ENCODE measurements at places on chromosomes 13 and 19.

- DNase-seq, result no peak
Measured at GRCh38 chr13:107518780-107519179, 696.6 kb downstream of the LIG4 start.

- no peak for DNase-seq
Measured at GRCh38 chr13:75102001-75102716, 379.8 kb downstream of the TBC1D4 start.

DNA sequence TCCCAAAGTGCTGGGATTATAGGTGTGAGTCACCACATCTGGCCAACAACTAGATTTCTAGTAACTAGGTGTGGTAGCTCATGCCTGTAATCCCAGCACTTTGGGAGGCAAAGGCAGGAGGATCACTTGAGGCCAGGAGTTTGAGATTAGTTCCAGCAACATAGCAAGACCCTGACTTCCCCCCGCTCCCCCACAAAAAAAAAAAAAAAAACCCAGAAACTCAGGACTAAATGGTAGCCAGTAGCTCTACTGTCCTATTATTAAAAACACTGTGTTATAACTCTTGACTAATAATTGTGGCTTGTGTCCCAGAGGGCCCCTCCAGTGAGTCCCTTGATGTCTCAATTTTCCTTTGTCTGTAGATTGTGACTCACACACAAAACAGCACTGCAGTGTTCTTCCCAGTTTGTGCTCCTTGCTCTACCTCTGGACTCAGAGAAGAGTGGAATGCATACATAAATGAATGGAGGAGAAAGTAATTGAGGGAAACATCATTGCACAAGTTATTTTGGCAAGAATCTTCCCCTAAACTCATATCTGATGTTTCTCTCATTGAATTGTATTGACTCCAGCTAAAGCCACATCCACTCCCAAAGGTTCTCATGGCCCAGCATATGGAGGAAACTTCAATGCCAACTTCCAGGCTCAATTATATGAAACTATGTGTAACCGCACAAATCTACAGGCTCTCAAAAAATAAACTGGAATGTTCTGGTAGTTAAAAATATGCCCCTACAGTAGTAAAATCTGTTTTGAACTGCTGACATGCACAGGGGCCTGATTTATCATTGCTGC lies 8.8 kb downstream of the TPT1 start:
- DNase-seq, result no peak

DNA sequence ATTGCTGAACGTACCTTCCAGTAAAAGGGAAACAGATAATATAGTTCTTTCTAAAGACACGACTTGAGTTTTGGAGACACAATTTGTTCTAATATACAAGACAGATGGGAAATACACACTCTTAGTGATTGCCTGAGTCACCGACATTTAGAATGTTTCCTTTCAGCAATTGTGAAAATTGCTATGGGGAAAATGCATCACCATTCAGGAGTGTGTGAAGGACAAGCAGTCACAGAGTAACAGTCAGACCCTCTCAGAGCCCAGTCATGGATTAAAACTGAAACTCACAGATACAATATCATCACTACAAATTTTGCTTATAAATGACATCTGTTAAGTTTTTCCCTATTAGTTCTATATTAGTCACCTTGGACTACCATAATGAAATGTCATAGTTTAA lies 286.1 kb downstream of the SPRY2 start:
- DNase-seq, result no peak

DNA sequence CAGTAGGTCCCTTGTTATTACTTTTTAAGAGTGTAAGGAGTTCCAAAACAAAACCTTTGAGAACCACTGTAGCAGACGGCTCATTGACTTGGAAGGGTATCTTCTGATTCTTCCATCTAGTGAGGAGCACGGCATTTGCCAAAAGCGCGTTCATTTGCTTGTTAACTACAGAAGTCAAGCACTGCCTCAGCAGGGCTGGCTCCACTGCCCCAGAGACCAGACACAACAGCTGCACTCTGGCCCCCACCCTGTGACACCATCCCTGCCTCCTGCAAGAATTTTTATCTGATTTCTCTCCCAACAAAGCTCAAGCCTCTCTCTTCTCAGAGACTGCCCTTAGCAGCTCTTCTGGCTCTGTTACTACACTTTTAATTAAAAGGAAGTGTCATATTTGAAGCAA lies 20.7 kb upstream of the XPO4 start:
- peak; percentile 46 for DNase-seq
